ENCODE measurements at places on chromosomes 5 and 9. TPM values are rescaled to one million over a fixed set of nuclear protein-coding genes. Genes with fewer than 3 reads are reported as not detected.

Gene EIF4E1B
- total RNA-seq = not detected

Gene SLC27A6
- not detected for total RNA-seq

Gene CRHBP
- 9.2 TPM for total RNA-seq

Gene SLC6A18
- total RNA-seq = not detected

Gene EIF4EBP3
- 0.58 TPM for total RNA-seq

Gene CER1
- not detected for total RNA-seq

Gene OXCT1
- 48.7 TPM for total RNA-seq

Gene C5orf46
- 5.9 TPM for total RNA-seq

Gene ST6GALNAC6
- total RNA-seq = 33.7 TPM

Gene SLC1A1
- total RNA-seq = 117 TPM

Gene STPG3
- not detected for total RNA-seq
